Left ventricle myocardium superior (tissue), 1 donor: ENCODE measurements at places on chromosomes 2 and 18. TPM values are rescaled to one million over a fixed set of nuclear protein-coding genes. Genes with fewer than 3 reads are reported as not detected.

DNA sequence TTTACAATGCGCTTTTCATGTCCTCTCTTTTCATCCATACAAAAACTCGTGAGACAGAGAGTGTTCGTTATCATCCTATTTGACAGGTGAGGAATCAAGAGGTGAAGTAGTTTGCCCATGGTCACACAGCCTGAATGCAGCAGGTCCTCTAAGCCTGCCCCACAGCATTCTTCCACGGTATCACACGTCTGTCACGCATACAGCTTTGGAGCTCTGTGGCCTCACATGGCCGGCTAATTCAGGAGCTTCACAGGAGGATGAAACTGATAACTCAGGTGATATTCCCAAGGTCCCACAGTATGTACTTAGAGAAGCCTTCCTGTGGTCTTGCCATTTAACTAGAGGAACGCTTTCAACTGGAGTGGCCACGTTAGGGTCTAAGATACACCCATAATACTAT, 59.0 kb downstream of the MYO5B start:
- no peak for DNase-seq

GRCh38 chr2:156818944-156819343, 382.8 kb downstream of the GPD2 start:
- DNase-seq: no peak

DNA sequence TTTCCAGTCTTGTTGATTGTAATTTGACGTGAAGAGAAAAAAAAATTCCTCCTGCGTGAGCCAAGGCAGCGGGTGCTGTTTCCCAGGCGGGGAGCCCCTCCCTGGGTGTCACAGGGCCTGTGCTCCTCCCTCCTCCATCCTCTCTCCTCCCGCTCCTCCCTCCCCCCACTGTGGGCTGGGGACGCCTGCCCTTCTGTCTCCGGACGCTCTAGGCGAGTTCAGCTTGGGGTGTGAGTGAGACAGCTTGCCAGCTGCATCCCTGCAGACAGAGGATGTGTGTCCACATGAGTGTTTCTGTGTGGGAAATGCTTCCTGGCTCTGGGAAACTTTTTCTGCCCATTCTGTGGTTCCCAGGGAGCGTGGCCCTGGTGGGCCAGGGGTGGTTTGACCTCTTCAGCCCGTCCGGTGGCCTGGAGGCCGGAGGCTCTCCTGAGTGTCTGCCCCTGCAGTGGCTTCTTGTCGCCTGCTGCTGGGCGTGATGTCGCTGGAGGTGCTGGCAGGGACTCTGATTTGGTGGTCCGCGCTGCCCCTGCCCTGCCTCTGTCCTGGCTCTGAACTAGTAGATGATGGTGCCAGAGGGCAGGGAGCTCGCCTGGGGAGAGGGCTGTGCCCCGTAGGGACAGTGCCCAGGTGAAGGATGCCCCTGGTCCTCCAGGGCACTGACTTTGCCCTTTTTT, 96.4 kb downstream of the USP40 start:
- peak; percentile 80 for DNase-seq

DNA sequence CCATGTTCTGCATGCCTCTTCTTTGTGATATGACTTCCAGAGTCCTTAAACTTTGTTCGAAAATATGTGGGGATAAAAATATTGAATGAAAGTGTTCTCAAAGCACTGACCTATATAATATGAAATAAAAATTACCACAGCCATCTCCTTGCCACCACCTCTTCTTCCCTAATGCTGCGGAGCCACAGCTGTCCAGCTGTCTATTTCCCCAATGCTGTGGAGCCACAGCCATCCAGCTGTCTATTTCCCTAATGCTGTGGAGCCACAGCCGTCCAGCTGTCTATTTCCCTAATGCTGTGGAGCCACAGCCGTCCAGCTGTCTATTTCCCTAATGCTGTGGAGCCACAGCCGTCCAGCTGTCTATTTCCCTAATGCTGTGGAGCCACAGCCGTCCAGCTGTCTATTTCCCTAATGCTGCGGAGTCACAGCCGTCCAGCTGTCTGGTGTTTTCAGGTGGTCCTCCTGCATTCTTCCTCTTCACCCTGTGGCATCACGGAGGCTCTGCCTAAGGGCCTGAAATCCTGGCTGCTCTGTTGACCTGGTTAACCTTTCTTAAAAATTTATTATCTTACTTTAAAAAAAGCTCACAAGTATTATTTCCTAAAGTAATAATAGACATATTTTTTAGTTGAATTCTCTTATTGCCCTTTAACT, 266.1 kb upstream of the MEX3C start:
- DNase-seq: no peak

DNA sequence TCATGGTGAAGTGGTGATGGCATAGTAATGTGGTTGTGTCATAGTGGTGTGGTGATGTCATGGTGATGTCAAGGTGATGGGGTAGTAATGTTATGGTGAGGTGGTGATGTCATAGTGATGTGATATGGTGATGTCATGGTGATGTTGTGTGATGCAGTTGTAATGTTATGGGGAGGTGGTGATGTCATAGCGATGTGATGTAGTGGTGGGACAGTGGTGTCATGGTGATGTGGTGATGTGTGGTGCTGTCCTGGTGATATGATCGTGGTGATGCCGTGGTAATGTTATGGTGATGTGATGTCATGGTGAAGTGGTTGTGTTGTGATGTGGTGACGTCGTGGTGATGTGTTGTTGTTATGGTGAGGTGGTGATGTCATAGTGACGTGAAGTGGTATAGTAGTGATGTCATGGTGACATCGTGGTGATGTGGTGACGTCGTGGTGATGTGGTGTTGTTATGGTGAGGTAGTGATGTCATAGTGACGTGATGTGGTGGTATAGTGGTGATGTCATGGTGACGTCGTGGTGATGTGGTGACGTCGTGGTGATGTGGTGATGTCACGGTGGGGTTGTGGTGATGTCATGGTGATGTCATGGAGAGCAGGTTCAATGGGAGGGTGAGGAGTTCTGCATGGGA, 242.7 kb upstream of the MYT1L start:
- DNase-seq: no peak

DNA sequence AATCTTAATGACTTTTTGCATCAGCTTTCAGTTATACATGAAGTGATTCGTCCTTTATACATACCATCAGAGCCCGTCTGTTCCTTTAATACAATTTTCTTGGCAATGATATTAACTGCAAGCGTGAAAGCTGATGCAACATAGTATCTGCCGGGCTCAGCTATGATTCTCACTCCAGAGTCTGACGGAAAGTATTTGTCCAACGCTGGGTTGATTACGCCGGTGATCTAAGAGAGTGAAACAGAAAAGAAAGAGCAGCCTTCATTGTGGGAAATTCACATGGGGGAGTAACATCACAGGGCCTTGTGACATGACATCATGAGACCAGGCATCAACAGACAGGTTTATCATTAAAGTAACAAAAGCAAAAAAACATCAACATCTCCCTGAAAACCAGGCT, 6.2 kb downstream of the ODC1 start:
- DNase-seq: no peak

- DNase-seq: peak; percentile 80
Measured at GRCh38 chr2:173205375-173205774, 129.7 kb downstream of the MAP3K20 start.

DNA sequence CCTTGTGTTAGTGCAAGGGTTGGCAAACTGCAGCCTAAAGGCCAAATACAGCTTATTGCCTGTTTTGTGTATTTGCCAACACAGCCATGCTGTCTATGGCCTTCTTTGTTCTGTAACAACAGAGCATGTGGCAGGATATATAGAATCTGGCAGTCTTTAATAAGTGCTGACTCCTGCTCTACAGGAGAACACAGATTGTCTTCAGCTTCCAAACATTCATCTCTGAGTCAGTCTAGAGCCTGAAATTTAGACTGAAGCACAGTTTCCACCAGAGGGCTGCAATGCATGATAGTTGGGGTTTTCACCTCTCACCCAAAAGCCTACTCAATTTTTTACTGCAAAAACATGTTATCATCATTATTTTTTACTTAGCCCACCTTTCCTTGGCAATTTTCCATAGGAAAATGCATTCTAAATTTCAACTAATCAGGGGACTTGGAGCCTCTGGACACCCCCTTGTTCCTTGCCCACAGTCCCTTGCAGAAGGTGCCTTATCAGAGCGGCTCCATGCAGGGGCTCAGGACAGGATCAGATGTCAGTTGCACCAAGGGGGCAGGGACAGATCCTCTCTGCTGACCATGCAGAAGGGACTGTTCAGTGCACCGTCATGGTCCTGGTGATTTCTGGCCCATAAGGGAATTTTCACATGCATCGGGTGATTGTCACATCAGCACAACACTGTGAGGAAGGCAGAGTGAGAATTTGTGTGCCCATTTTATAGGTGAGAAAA, 12.4 kb downstream of the IL37 start:
- no peak for DNase-seq

GRCh38 chr2:154758871-154759270, 60.4 kb downstream of the KCNJ3 start:
- DNase-seq: no peak

DNA sequence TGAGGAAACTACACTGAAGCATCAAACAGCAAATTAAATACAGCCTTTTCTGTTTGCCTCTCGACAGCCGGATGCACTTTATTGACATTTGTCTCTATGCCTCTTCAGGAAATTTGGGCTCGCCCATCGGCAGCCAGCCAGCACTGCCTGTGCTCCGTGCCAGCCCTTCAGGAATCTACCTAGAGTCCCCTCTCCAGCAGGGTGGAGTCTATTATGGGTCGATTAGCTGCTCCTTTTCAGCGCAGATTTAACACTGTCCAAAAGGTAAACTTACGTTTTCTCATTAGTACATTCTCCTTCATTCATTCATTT, 91.5 kb downstream of the MYCN start:
- no peak for DNase-seq

DNA sequence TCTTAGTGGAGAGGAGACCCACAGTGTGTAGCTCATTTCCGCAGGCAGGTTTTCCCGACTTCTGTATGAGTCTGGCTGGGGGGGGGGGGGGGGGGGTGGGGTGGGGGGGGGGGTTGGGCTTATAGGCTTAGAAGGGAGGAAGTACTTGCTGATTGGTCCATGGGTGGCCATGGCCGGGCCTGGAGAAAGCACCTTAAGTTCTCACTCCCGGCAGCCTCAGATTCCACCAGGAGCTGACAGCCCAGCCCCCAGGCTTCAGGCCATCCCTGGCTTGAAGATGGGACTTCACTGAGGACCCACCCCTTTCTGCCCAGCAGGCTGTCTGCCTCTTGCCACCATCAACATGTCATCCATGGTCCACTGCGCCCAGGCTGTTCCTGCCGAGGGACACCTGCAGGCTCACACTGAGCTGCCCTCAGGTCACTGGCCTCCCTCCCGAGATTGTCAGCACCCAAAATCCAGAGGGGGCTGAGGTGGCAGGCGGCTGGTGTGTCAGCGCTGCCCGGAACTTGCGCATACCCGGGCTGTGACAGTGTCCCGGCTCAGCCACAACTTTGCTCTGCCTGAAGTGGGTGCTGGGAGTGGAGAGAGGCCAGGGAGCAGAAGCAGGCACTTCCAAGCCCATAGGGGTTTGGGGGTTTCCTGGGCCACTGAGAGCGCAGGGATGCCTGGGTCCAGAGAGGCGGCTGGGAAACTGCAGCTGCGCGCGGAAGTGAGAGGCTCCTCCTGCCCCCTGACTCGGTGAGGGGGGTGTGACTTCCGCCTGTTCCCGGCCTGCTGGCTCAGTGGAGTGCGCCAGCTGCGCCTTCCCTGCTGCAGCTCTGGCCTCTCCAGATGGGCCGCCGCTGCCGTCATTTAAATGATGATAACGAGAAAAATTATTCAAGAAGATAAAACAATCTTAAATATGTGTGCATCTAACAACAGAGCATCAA, 256.1 kb downstream of the RPRM start:
- DNase-seq: no peak

GRCh38 chr2:223720367-223720766, 117.0 kb downstream of the AP1S3 start:
- DNase-seq: no peak

GRCh38 chr2:200305797-200306195, 697 bp upstream of the SPATS2L start:
- peak; percentile 46 for DNase-seq

GRCh38 chr18:13808294-13809042, 15.5 kb upstream of the MC5R start:
- no peak for DNase-seq

DYNAP gene
- total RNA-seq: not detected

MROH2A gene
- total RNA-seq: not detected

FEV gene
- total RNA-seq: not detected

PPM1B gene
- total RNA-seq: 56.7 TPM

RNF125 gene
- total RNA-seq: 3.4 TPM
